Activated CD4-positive, alpha-beta T cell treated with anti-CD3 and anti-CD28 coated beads, Interleukin-2, amount 50 U/mL, for 48 hours (primary cell): ENCODE measurements at places on chromosomes 5 and 9.

GRCh38 chr9:118362596-118362995 is 658.4 kb downstream of the TLR4 start:
- DNase-seq = no peak

GRCh38 chr5:76941442-76941841 is 11.4 kb upstream of the CRHBP start:
- DNase-seq = no peak

DNA sequence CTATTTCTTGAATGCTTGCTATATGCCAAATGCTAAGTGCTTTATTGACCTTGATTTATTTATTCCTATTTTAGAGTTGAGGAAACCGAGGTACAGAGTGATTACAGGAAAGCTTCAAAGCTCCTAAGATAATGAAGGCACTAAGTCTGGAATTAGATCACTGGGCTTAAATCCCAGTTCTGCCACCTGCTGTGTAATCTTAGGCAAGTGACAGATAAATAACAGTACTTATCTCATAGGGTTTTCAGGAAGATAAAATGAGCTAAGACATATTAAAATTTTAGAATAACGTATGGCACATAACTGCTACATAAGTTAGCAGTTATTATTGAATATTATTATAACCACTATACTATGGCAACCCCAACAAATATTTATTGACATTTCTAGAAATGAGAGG is 843.8 kb downstream of the DTWD2 start:
- no peak for DNase-seq

- peak; percentile 90 for DNase-seq
Measured at GRCh38 chr5:472656-473550, 29.9 kb downstream of the EXOC3 start.

DNA sequence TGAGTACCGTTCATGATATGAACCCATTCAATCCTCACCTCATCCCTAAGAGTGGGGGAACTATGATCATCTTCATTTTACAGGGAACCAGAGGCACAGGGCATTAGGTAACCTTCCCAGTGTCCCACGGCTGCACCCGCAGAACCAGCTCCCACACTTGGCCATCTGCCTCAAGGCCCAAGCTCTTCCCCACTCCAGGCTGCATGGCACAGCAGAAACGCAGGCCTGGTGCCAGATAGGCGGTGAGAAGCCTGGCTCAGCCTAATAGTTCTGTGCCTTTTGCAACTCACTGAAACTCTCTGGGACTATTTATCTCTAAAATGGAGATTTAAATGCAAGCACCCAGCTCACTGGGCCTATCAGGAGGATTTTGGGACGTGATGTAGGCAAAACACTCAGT is 90.8 kb upstream of the ZNF618 start:
- no peak for DNase-seq

DNA sequence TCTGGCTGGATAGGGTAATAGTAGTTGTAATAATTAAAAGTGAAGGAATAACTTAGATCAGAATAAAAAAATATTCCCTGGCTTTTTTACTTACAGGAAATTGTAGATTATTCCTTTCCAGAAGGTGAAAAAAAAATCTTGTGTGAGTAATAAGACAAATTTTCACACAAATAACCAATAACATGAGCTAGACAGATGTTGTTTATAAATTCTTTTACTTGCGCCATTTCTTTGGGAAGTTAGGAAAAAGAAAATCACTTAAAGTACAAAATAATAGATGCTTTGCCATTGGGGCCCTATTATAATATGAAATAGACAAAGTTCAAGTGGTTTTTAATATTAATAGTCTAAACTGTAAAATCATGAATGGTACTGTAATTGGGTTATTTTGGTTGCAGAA is 204.1 kb downstream of the ARRDC3 start:
- no peak for DNase-seq

- DNase-seq = no peak
Measured at GRCh38 chr5:6902597-6902996, 189.4 kb downstream of the TENT4A start.

DNA sequence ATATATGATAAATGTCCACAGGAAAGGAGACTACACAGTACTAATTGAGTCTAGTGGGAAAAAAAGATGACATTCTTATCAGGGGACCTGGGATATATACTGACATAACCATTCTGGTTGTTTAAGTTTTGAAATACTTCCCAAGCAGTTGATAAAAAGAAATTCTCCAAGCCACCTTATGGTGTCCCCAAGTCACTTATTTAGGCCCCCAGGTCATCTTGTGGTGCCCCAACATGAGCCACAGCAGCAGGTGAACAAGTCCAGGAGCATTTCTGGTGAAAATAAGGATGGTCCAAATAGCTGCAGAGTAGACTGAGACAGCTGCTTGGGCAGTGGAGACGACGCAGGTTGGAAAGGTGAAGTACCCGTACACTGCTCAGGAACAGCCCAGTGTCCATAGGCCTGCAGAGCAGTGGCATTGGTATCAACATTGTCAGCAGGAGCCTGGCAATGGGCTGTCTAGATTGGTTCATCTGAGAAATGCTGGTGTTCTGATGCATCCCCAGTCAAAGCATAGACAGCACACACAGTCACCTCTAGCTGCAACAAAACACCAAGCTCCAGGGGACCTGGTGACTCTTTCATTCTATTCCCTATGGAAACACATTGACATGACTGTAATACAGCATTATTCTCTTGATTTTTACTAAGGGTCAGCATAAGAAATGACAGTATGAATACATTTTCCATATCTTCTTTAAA is 430.6 kb downstream of the NR2F1-AS1 start:
- no peak for DNase-seq

DNA sequence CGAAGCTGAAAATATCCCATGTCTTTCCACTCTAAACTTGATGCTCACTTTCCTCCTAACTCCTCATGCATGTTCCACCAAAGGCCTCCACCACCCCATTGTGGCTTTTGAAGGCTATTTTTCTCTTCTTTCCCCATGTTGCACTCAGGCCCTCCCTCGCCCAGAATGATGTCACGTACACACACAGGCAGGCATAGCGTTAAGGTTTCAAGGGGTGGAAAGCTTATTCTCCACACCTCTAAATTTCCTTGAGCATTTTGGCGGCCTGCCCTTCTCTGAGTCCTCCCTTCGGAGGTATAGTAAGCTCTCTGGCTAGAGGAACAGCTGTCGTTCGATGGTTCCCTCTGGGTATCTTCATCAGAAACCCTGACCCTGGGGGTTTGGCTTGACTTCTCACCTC is 673.5 kb downstream of the ACTL7B start:
- no peak for DNase-seq

DNA sequence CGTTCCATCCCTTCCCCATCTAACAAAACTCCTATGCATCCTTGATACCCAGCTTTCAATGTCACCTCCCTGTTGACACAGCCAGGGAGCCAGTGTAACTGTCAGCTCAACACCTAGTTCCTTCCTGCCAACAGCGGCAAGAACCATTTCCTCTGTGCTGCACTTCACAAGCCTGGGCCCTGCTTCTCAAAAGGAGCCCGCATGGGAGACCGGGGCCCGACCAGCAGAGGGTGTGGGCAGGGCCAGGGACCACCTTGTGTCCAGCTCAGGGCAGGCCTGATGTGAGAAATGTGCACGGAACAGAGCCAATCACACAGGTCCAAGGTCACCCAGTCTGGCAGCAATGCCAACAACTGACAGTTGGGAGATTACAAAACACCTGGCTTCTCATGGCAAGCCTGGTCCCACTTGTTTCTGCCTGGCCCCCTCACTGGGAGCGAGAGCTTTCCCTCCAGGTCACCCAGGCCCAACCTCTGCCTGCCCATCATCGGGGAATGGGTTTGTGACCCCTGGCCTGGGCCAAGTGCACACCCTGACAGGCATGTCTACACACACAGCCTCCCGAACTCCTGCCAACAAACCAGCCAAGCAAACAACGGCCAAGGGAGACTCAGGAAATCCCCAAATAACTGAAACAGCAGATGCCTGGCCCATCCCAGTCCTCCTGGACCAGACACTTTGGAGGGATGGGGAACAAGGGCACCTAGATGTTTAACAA is 3.1 kb downstream of the RNF44 start:
- no peak for DNase-seq

DNA sequence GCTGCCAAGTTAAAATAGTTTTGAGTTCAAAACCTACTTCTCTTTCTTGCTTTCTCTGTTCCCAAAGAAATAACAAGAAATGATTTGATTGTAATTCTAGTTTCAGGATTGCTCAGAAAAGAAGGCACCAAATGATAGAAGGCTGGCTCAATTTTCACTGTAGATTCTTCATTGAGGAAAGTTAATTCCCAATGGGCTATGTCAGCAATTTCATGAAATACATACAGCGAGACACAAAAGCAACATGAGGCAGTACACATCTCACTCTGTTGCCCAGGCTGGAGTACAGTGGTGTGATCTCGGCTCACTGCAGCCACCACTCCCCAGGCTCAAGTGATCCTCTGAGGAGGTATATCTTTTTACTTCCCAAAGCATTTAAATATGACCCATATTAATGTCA is 1659.9 kb upstream of the C9orf72 start:
- no peak for DNase-seq

DNA sequence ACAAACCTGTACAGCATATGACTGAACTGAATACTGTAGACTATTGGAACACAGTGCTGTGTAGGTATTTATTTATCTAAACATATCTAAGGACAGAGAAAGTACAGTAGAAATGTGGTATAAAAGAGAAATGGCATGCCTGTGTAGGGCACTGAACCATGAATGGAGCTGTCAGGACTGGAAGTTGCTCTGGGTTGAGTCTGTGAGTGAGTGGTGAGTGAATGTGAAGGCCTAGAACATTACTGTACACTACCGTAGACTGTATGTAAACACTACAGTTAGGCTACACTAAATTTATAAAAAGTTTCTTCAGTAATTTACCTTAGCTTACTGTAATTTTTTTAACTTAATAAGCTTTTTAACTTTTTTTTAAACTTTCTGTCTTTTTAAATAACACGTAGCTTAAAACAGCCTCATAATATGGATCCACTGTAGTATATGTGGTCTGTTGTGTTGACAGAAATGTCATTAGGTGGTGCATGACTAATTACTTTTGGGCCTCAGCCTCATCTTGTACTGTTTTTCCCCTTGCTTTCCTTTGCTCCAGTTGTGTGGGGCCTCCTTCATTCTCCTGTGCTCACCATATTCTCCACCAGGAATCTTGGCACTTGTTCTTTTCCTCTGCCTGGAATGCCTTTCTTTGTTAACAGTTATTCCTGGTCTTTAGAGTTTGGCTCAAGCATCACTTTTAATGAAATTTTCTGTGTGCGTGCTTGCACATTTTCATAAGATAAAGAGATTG is 8.8 kb downstream of the SPIN1 start:
- DNase-seq = no peak
